ENCODE measurements at places on chromosomes 7 and 10.

- no peak for DNase-seq
Observed at GRCh38 chr7:55020466-55020871, 1.7 kb downstream of the EGFR start.

- no peak for DNase-seq
Observed at GRCh38 chr10:61642676-61643075, 20.1 kb upstream of the CABCOCO1 start.

DNA sequence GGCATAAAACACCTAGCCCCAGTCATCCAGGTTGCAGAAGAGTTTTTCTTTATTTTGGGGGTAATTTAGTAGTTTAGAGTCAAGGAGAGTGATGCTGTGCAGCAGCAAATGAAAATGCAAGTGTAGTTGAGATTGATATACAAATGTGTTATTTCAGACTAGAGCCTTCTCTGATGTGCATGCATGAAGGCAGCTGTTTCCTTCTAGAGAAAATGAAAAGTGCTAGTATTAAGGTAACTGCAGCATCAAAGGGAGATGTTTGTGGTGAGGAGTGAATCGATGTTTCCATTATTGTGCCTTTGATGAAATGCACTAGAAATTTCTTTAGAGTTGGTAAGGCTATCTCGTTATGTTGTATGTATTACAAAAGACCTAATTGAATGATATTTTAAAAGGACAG, 339.3 kb downstream of the SORCS3 start:
- DNase-seq: no peak

GRCh38 chr10:2992401-2993198, 74.7 kb upstream of the PFKP start:
- DNase-seq: no peak

- DNase-seq: no peak
Observed at GRCh38 chr10:74750848-74751274, 75.5 kb upstream of the KAT6B start.

DNA sequence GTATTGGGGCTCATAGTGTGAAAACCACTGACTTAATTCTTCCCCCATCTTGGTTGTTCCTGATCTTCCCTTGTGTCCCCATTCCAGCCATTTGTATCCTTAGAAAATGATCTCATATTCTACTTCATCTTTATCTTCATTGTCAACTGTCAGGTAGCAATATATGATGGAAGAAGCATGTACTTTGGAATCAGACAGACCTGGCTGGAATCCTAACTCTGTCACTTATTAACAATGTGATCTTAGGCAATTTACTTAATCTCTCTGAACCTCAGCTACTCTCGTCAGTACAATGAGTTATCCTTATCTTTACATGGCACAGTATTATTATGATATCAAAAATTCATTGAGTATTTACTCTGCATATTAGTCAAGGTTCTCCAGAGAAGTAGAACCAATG, 10.1 kb downstream of the CFTR start:
- no peak for DNase-seq
